Cerebellum (tissue), 4 donors: ENCODE measurements at places on chromosomes 2 and 18. TPM values are rescaled to one million over a fixed set of nuclear protein-coding genes. Genes with fewer than 3 reads are reported as not detected.

DNA sequence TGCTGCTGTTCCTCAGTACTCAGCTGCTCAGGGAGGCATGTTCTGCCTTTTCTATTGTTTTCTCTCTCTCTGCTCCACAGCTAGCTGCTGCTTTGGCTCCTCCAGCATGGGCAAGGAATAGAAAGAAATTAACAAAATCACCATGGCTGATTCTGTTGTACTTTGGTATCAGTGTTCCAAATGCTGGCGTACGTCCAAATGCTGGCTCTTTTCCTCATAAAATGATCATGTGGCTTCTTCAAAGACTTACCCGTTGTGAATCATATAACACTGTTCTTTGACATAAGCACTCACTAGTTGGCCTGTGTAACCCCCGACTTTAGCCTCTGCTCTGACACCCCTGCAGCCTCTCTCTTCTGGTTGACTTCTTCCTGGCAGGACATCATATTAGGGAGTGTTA, 547.6 kb downstream of the CPS1 start:
- DNase-seq: no peak

GRCh38 chr2:64380853-64381527, 73.0 kb upstream of the LGALSL start:
- no peak for DNase-seq

GRCh38 chr18:596288-596881, 403 bp upstream of the CLUL1 start:
- peak; percentile 87 for DNase-seq

DNA sequence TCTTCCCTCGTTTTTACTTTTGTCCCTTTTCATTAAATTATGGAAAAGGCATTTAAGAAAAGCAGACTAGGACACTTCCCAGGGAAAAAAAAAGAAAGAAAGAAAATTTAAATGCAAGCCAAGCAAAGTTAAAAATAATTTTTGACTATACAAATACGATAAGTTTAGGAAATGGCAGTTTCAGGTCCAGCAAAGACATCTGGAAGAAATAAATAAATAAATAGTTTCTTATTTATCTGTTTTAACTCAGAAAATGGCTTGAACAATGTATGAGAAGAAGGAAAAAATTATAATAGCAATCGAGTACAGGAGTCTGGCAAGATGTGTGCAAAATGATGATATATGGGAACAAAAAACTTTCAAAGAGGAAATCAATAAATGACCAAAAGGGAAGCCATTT, 114.6 kb upstream of the NCKAP5 start:
- DNase-seq: no peak

- no peak for DNase-seq
Measured at GRCh38 chr2:61432990-61433389, 37.9 kb downstream of the USP34 start.

GRCh38 chr2:3603536-3604206, 8.8 kb downstream of the COLEC11 start:
- DNase-seq: no peak

DNA sequence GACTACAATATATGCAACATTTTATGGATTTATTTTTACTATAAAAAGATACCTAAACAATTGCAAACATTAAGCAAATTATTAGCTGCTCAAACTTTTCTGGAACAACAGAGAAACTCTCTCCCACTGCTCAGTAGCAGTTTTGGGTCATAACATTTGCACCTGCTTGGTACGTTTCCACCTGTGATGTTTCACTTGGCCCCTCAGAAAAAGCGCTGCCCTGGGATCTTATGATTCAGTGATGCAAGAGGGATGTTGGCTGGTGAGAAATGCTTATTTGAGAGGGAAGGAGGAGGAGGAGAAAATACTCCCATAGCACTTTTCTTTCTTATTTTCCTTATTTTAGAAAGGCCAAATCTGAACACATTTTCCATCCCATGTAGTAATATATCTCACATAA, 9.2 kb downstream of the IRS1 start:
- DNase-seq: no peak

GRCh38 chr2:198044777-198045176, 240.4 kb downstream of the PLCL1 start:
- DNase-seq: no peak

- no peak for DNase-seq
Measured at GRCh38 chr18:32358075-32358474, 112.6 kb downstream of the GAREM1 start.

DNA sequence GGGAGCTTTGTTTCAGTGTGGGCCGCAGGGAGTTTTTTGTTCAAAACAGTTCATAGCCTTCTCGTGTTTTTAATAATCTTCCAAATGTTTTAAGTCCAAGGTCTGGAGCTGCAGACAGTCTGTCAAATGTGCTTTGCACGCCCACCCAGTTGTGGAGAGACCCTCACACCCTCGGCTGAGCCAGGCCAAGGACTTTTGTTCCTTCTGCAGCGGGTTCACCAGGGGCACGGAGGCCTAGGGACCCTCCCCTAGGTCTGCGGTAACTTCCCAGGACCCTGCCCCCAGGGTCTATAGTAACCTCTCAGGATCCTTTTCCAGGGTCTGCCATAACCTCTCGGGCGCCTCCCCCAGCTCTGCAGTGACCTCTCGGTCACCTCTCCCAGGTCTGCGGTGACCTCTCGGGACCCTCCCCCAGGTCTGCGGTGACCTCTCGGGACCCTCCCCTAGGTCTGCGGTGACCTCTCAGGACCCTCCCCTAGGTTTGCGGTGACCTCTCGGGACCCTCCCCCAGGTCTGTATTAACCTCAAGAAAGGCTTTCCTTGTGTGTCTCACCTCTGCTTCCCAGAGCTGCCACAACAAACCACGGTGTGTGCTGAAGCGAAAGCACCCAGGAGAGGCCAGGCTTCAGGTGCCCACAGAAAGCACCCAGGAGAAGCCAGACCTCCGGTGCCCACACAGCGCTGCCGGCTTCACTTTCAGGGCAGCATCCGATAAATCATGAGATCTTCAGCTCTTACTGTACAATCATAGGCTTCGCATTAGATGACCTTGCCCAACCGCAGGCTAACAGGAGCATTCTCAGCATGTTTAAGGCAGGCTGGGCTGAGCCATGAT, 301.9 kb upstream of the SALL3 start:
- no peak for DNase-seq

DNA sequence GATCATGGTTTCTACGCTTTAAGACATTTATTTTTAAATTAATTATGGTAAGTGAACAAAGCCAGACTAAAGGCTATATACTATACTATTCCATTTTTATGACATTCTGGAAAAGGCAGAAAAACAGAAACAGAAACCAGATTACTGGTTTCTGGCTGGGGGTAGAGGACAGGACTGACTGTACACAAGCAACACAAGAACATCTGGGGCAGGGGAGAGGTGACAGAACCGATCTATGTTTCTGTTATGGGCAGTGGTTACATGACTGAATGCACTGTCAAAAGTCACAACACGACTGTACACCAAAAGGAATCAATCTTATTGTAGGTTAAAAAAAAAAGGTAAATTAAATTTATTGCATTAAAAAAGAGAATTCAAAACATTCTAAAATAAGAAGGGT, 64.7 kb downstream of the PTPN2 start:
- DNase-seq: no peak

GRCh38 chr2:197285361-197285760, 25.2 kb downstream of the ANKRD44 start:
- DNase-seq: no peak

GRCh38 chr2:173884025-173884802, 81.0 kb downstream of the SP3 start:
- peak; percentile 12 for DNase-seq

DNA sequence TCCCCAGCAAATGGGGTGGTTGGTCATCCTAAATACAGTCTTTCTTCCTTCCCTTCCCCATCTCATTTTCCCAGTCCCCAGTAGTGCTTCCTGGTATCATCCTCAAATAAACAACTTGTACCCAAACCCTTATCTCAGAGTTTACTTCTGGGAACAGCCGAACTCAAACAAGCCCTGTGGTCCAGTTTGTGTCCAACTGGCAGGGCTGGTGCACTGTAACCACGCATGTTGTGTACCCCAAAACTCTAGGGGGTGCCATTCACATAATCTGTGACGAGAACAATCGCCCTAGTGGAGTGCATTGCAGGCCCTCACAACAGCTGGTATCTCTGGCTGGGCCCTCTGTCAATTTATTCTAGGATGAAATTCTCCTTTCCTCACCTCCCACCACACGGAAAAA, 366.2 kb downstream of the TNS1 start:
- no peak for DNase-seq

DNA sequence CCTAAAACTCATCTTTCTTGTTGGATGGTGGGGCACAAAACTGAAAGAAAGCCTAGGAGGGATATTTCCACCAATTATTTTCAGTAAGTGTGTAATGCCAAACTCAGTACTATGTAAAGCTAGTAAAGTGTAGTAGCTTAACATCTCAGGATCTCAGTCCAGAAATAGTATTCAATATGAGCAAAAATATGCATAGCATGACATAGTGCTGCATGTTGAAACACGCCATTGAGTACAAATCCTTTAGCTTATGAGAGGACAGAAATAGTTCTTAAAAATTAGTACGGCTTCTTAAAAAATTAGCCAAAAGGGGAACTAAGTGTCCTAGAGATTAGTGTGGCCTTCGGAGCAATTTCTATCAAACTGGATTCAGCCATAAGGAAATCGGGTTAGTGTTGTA, 21.7 kb upstream of the ATL2 start:
- DNase-seq: no peak

GRCh38 chr2:156812496-156812895, 376.3 kb downstream of the GPD2 start:
- no peak for DNase-seq

DNA sequence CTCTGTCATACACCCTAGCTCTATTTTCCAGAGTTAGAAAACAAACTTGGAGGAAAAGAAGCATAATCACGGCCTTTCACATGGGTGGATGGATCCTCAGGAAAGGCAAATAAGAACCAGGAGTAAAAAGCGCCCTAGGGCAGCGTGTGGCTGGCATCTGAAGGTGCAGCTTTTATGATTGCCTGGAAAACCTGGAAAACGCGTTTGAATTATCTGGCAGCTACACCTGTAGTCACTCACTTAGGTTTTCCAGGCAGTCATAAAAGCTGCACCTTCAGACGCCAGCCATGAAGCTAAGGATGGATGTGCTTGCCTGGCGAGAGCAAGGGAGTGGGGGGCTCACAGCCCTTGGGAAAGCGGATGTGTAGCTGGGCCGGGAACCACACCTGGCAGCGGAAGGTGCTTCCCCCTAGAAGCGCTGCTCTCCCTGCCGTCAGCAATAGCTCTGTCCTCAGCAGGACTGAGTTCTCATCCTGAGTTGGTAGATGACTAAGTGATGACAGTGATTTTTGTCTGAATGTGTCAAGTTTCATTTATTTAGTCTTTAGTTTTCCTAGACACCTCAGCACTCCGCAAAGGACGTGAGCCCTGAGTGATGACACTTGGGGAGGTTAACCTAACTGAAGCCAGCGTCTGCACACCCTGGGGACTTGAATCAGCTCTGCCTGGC, 82.0 kb downstream of the DCDC2C start:
- no peak for DNase-seq

DNA sequence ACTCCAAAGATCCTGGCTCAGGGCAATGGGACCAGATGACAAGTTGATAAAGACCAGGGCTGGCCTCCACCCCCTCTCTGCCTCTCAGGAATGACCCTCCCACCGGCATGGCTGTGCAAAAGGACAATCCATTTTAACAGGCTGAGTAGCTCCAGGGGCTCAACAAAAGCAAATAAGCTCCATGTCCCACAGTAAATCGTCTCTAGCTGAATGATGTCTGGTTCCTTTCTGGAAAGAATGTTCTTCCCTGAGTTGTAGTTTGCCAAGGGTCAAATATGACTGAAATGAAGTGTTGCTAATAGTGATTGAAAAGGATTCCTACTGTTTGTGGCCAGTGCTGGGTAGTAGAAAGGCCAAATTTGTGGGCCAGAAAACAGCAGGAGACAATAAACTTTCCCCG, 434.4 kb upstream of the ETAA1 start:
- no peak for DNase-seq

The TRAK2 gene
- total RNA-seq: 52.5 TPM

The HDLBP gene
- total RNA-seq: 183 TPM

The MC2R gene
- not detected for total RNA-seq

The SERPINB7 gene
- not detected for total RNA-seq

The EDAR gene
- not detected for total RNA-seq

The CREG2 gene
- total RNA-seq: 8.6 TPM

The CENPA gene
- total RNA-seq: 4.6 TPM

The GMCL1 gene
- 16.2 TPM for total RNA-seq

The ANKRD30B gene
- 3.0 TPM for total RNA-seq
